ENCODE measurements at places on chromosomes 12 and 14. TPM values are rescaled to one million over a fixed set of nuclear protein-coding genes. Genes with fewer than 3 reads are reported as not detected.

DNA sequence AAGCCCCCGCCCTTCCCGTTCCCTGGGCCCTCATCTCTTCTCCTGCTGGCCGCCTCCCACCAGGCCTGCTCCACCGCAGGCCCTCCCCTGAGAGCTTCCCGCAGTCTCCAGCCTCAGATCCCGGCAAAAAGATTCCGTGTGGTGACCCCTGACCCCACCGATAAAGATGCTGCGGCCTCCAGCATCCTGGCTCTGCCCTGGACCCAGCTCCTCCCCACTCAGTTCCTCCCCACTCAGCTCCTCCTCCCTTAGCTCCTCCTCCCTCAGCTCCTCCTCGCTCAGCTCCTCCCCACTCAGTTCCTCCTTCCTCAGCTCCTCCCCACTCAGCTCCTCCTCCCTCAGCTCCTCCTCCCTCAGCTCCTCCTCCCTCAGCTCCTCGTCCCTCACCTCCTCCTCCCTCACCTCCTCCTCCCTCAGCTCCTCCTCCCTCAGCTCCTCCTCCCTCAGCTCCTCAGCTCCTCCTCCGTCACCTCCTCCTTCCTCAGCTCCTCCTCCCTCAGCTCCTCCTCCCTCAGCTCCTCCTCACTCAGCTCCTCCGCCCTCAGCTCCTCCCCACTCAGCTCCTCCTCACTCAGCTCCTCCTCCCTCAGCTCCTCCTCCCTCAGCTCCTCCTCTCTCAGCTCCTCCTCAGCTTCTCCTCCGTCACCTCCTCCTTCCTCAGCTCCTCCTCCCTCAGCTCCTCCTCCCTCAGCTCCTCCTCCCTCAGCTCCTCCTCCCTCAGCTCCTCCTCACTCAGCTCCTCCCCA lies 17.0 kb downstream of the NOC4L start:
- no peak for DNase-seq

Gene APOLD1
- total RNA-seq: 127 TPM

DNA sequence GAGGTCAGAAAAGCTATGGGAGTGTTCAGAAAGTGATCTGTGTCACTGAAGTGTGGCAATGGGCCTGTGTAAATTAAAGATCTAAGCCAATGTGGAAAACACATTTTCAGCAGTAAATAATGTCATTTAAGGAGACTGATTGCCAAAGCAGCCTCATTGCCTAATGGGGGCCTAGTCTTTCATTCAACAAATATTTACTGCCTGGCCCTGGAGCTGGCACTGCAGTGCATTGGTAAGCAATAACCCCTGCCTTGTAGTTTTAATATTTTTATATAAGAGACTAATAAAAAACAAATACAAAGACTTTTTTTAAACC lies 326.6 kb downstream of the BTG1 start:
- DNase-seq: no peak

Gene FGF6
- not detected for total RNA-seq

Gene KLRK1
- total RNA-seq: 12.8 TPM

Gene HSPB8
- 58.4 TPM for total RNA-seq

Gene MAP3K9
- total RNA-seq: 11.5 TPM

DNA sequence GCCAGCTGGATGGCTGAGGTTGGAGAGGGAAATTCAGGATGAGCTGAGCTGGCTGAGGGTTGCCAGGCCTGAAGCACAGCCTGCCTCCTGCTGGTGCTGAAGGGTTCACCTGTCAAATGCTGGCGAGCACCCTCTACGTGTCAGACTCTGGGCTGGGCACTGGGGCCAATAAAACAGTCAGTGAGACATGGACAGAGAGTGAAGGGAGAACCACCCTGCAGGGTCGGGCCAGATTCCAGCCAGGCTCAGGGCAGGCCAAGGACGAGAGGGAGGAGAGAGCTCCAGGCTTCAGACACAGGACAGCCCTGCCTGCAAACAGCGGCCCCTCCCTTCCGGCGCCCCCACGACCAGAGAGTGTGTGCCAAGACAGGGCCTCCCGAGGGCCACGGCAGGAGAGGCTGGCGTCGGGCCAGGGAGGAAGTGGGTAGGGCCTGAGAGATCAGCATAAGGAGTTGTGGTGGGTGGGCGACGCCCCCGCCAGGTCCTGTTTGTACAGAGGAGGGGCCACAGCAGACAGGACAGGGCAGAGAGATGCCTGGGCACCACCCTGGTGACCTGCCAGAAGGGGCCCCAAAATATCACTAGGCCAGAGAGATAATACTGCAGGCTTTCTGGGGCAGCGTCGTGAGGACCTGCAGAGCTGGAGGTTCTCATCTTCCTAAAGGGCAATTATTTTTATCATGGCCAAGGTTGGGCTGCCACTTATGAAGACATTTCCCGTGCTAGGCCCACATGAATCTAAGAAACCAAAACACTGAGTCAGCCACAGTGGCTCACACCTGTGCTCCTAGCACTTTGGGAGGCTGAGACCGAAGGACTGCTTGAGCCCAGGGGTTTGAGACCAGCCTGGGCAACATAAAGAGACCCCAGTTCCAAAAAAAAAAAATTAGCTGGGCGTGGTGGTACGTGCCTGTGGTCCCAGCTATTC lies 73.1 kb upstream of the GPR68 start:
- DNase-seq: no peak

DNA sequence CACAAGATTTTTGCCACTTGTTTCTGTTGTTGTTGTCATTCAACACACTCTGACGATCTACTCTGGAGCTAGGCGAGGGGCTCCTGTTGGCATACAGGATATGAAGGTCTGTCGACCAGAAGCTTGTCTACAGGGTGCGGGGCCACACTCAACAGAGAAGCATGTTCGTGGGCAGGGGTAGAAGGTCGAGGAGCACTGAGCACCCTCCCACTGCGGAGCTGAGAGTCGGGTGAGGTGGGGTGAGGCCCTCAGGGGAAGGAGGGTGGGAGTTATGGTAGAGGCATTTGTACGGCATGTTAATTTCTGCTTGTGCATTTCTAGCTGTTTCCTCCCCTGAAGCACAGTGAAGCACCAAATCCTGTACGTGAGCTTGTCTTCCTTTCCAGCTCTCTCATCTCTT lies 115.1 kb downstream of the PRMT8 start:
- DNase-seq: no peak

- no peak for DNase-seq
These were observed 14.7 kb downstream of the AEBP2 start for GRCh38 chr12:19453961-19454360.

GRCh38 chr14:64417771-64418125 lies 29.6 kb downstream of the MTHFD1 start:
- DNase-seq: no peak

- no peak for DNase-seq
These were observed 201.0 kb downstream of the TMX1 start for GRCh38 chr14:51441001-51441400.

Gene PLEKHD1
- total RNA-seq: not detected

GRCh38 chr12:2664721-2665577 lies 129.8 kb upstream of the FKBP4 start:
- no peak for DNase-seq
